ENCODE measurements at places on chromosomes 12 and 14.

- DNase-seq, result no peak
Observed at GRCh38 chr12:70605976-70606375, 31.3 kb downstream of the PTPRB start.

DNA sequence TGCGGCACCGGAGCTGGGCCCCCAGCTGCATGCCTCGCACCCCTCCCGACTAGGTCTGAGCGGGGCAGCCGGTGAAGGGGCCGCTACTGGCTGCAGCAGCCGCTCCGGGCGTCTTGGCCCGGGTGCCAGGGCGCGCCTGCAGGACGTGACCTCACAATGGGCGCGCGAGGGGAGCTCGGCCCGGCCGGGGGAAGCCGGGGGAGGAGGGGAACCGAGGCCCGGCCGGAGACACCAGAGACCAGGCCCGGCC, 353 bp downstream of the BAG5 start:
- DNase-seq, result no peak

- peak; percentile 16 for DNase-seq
Observed at GRCh38 chr14:89303456-89304435, 113.3 kb downstream of the FOXN3 start.

DNA sequence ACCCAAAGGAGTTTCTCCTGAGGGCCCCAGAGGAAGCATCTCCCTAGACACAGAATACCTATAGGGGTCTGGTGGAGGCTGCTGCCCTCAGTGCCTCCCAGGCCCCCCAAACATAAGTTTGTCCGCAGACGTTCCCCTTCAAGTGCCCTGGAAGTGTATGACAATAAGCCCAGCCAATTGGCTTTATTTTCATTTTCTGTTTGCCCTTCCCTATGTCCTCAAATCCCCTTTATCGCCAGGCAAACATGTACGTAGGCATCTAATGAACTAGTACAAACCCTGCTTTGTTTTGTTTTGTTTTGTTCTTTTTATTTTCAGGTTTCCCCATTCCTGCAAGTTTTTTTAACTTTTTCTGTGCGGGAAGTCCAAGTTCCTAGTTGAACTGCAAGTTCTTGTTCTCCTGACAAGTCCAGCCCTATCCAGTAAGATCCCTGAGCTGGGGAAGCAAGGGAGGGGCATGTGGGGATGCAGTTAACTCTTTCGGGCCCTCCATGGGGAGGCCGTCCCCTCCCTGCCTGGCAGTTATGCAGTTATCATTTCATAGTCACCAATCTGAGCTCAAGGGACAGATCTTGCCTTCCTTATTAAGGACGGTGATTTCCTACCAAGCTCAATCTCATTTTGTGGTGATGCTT, 141.9 kb downstream of the KCNA5 start:
- DNase-seq, result no peak

DNA sequence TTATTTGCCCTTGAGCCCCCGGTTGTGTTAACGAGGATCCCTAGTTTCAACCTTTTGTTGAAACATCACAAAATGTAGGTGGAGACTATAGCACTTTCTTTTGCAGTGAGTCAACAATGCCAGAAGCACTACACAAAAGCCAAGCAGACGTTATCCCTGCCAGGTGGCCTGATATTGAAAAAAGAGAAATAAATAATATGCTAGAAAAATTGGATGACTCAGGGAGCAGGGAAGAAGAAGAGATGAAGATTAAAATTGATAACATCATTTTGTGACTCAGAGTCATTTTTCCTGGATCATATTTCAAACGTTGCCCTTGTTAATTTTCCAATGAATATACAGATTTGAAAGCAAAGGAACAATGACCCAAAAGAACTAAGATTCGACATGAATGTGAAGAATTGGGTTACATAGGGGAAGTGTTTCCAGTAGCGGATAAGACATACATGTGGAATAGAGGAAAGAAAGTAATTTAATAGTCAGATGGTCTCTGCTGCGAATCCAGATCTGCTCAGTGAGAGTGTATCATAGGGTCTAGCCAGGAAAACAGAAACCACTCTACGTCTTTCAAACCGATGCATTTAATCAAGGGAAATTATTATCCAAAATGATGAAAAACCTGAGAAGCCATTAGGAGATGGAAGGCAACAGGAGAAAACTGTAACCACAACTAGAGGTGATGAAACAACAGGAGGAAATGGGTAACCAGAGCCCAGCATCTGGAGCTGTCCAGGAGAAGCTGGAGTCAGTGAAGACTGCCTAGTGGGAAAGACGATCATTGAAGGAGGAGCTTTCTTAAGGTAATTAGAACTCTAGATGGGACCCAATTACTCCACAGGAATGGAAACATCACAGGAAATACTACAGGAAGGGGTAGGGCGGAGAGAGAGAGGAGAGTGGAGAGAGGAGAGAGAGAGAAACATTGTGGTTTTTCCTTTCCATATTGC, 57.9 kb downstream of the RERG start:
- DNase-seq, result no peak

- no peak for DNase-seq
Observed at GRCh38 chr12:53052419-53053217, 2.8 kb downstream of the TNS2 start.

DNA sequence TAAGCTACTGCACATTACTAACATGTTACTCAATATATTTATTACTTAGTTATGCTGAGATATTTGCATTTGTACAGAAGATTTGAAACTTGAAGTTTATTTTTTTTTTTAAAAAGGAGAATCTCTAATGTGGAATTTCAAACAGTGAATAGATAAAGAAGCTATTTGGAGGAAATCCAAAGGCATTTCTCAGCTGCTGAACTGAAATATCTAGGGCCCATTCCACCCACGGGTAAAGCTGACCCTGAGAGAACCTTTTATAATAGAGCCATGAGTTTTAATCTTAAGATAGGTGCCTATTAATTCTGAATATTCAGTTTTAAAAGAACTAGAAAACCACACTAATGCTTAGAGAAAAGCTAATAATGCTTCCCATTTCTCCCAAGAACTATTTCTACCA, 225.4 kb upstream of the CAND1 start:
- no peak for DNase-seq

DNA sequence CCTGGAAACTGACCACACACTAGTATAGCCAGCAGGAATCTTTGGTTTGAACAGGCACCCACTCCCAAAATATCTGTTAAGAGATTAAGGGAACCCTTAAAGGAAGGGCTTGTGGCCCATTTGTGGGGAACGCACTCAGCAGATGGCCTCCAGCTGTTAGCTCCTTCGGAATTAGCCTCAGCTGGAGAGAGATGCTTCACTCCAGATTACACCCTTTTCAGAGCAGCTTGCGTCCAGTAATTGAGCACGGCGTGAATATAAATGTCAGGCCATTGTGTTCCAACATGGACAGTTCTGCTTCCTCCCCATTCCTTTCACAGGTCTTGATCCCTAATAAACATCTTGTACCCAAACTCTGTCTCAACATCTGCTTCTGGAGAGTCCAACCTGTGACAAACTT, 397.8 kb downstream of the SEC23A start:
- no peak for DNase-seq

GRCh38 chr12:94954029-94954685, 49.3 kb downstream of the NDUFA12 start:
- no peak for DNase-seq

GRCh38 chr14:75431827-75432226, 4.0 kb downstream of the JDP2 start:
- DNase-seq, result no peak

GRCh38 chr12:53170215-53170614, 10.3 kb upstream of the ZNF740 start:
- DNase-seq, result no peak

DNA sequence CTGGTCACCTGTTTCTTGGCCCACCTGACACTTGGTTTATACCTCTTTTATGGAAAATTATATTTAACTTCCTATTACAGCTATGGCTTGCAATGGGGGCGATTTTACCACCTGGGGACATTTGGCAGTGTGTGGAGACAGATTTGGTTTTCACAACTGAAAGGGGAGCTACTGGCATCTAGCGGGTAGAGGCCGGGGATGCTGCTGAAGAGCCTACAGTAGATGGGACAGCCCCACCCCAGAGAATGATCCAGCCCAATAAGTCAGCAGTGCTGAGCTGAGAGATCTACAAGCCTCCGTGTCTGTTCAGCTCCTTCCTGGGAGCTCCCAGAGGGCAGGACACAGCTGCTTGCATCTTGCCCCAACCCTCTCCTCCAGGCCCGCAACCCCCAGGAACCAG, 302.8 kb downstream of the CACNA1C start:
- no peak for DNase-seq

DNA sequence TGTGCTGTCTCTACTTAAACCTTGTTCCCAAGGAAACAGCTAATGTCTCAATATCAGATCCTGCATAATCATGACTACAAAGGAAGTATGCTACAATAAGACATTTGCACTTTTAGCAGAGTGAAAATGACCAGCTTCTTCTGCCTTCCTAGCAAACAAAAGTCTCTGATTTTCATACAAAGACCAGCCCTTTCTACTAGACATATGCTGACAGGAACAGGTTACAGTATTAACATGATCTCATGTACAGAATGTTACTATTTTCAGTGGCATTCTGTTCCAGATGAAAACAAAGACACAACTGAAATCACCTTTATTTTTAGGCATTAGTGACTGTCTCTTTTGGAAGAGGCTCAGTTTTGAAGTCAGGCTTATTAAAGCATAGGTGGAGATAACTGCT, 228.6 kb downstream of the MED13L start:
- no peak for DNase-seq

DNA sequence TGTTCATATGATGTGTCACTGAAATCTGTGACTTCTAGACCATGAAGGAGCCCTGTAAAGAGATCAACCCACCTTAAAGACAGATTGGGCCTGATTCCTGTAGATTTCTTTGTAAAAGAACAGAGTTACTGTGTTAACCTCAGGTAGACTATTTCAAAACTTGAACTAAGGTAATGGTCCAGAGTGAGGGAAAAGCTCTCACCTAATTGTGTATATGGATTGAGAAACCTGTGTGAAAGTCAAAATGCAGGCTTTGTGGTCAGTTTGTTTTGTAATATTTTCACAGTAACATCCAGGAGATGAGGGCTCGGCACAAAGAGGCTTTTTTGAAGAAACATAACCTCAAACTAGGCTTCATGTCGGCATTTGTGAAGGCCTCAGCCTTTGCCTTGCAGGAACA, 16.4 kb downstream of the DLST start:
- DNase-seq, result no peak
